GM19239 (cell line): ENCODE measurements at places on chromosomes 1 and 21.

DNA sequence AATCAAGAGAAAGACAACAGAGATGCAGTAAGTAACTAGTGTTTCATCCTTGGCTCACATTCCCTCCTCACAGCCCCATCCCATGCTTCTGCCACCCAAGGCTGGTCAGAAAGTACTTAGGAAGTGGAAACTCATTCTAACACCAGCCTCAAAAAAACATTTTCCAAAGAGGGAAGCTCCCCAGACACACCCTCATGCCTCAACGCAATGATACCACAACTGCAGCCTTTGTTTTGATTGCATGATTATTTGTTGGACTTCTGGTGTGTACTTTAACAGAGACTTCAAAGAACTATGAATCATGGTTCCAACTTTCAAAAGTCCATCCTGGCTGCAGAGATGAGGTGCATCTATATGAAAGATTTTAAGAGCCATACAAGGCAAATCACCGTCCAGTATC is 45.2 kb upstream of the KCNA3 start:
- no peak for DNase-seq

GRCh38 chr21:33187276-33187675 is 42.5 kb upstream of the IFNAR2 start:
- no peak for DNase-seq

- no peak for DNase-seq
Measured at GRCh38 chr1:162882248-162882674, 21.3 kb upstream of the CCDC190 start.

DNA sequence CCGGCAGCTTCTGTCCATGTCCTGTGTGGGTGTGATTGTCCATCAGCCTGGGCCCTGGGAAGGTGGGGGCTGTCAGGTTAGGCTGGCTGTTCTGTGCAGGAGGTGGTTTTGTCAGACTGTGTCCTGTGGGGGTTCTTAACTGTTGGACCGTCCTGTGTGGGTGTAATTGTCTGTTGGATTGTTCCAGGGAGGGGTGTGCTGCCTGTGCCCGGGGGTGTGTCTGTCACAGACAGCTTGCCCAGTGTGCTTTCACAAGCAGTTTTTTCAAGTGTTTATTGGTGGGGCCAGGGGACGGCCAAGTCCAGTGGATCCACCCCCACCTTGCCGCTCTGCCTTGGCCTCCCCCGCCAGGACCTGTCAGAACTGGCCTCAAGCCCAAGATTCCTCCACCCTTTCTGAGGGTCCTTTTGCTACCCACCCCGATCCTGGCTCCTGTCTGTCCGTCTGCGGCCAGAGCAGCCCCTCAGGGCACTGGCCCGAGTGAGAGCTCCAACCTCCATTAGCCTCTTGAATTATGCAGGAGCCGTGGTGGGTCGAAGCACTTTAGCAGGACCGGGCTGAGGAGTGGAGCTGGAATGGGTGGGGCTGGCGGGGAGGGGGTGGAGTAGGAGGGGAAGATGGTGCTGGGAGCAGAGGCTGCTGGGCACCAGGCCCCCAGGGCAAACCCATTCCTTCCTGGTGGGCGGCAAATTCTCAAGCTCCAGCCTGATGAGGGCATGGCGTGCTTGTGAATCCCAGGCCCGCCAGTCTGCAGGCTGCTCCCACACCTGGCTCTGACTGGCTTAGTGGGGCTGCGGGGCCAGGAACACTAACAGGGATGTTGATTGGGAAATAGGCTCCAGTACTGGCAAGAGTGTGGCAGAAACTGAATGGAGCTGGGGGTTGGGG is 47.2 kb downstream of the PTPRF start:
- no peak for DNase-seq

DNA sequence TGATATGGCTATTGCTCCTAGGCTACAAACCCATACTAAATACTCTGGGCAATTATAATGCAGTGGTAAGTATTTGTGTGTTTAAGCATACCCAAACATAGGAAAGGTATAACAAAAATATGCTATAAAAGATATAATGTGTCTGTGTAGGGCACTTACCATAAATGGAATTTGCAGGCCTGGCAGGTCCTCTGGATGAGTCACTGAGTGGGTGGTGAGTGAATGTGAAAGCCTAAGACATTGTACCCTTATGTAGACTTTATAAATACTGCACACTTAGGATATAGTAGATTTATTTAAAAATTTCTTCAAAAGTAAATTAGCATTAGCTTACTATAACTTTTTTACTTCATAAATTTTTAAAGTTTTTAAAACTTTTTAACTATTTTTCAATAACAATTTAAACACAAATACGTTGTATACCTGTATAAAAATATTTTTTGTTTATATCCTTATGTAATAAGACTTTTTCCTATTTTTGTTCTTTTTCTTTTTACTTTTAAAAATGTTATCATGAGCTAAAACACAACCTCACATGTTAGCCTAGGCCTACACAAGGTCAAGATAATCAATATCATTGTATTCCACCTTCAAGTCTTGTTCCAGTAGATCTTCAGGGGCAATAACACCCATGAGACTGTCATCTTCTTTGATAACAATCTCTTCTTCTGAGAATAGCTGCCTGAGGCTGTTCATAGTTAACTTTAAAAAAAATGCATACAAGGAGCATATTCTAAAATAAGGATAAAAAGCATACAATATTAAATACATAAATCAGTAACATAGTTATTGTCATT is 306.3 kb upstream of the RGS18 start:
- DNase-seq = no peak

- DNase-seq = no peak
Measured at GRCh38 chr1:220879076-220879508, at the start of gene HLX. Gene HLX, plus strand, starts transcription at chr1:220879443. Its CDS starts 415 bp downstream, at chr1:220879858.

DNA sequence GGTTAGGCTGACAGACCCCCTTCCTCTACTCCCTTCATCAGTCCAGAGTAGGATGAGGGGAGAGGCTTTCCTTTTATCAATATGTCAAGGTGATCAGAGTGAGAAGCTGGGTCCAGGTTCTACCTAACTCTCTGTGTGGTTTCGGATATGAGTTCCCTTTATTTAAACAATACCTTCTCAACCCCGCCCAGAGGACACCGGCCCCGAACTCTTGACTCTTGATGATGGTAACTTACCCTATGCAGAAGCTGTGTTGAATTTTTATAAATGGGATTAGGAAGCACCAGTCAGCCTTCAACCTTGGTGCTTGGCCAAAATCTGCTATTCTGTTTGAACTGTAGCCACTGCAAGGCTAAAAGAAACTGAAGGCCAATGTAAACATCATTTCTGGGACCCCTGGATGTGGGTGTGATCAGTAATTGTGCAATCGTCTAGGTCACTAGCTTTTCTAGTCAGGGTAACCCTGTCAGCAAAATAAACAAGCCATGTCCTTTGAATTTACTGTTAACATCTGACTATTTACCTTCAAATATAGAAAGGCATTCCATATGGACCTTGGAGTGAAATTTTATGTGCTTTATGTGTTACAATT is 398.3 kb downstream of the SEC16B start:
- no peak for DNase-seq

DNA sequence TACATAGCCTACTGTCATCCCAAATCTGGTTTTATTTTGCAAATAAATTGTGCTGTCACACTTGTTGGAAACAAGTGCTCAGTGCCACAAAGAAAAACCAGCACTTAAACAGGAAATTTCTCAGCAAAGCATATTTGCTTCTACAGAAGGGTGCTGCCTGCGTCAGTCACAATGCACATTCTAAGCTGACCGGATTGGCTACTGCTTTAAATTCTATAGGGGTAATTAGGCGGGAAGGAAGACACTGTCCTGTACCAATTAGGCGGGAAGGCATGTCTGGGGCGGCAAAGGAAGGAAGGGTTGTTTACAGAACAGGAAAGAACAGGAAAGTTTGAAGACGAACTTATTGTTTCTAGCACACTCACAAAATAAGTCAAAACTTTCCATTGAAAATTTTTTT is 2.8 kb downstream of the IFI16 start:
- no peak for DNase-seq

DNA sequence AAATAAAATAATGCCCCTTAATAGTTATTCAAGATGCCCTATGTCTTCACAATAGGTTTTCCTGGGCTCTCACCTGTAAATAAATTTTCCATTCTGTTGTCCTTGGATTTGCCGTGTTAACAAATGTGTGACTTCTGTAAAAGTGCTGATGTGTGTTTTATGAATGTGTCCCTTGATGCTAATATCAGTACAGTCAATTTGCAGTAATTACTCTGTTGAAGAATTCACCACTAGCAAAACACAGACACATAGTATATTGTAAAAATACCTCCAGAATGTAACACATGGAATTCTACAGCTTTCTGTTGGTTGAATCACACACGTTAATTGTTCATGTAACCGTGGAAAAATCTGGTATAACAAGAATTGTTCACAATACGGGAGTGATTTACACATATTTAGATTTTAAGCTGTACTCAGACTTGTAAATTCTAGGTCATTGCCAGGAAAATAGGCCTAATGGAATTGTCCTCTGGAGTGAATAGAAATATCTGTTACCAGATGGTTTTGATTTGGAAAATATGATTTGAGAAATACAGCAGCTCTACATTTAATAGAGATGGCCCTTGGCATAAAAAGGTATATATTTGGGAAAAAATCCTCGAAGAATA is 36.7 kb upstream of the KCNK2 start:
- no peak for DNase-seq

DNA sequence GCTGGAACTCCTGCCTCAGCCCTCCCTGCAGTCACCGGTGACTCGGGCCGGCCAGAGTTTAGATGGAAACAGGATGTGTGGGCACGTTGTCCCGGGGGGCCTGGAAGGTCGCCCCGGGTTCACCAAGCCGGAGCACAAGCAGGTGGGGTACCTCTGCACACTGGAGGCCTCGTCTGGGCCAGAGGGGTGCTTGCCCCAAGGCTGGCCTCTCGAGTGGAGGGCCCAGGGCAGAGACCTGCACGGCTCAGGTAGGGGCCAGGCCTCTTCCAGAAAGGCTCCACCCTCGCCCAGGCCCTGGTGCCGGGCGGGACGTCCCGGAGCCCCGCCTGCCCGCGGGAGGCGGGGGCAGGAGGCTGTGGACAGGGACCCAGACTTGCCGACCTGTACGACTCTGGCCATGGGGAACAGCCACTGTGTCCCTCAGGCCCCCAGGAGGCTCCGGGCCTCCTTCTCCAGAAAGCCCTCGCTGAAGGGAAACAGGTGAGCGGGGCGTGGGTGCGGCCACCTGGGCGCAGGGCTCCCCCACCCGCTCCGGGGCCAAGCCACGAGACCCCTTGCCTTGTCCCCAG is at the start of gene PLEKHN1:
Gene PLEKHN1, plus strand, starts transcription at position 348 of the 569 bp plus-strand sequence. Its CDS starts 50 bp downstream, at position 398.
- DNase-seq = peak; percentile 74

- peak; percentile 64 for DNase-seq
Measured at GRCh38 chr21:45981151-45982091, at the start of gene COL6A1. Gene COL6A1, plus strand, starts transcription at chr21:45981770. Its CDS starts 81 bp downstream, at chr21:45981851.

- DNase-seq = no peak
Measured at GRCh38 chr1:75135573-75136194, 1.5 kb downstream of the LHX8 start.

DNA sequence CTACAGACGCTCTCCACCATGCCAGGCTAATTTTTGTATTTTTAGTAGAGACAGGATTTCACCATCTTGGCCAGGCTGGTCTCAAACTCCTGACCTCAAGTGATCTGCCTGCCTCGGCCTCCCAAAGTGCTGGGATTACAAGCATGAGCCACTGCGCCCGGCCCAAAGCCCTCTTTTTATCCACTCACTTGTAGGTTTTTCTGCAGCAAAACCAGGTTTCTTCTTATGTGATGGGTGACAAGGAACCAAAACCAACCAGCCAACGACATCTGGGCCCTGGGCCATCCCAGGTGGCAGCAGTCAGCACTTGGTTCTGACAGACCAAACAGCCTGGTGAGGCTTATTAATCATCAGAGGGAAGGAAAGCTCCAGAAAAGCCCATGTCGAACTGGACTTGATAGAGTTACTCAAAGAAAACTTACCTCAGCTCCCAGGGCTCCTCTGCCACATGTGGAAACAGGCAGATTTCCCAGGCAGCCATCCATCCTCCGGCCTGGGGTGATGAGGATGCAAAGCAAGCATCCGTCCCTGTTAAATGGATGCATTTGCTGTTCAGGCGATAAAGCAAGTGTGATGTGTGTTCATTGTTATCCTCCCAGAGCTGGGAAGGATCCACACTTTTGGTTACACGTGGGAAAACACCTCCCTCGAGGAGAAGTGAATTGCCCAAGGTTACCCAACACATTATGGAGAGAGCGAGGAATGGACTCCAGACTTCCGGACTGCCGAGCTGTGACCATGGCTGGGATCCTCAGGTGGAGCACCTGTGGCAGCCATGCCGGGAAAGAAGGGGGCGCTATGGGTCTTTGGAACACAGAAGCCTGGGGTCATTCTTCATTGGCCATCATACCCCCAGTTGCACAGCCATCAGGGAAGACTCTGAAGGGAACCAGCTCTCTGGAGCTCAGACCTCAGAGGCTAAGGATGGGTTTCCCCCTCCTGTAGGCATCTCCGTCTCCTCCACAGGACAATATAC is 118.8 kb downstream of the HUNK start:
- no peak for DNase-seq
